Right hindlimb (tissue), 1 donor: ENCODE measurements at places on chromosomes 6 and 20.

- DNase-seq, result no peak
These were observed 515.1 kb upstream of the SOX4 start for GRCh38 chr6:21078497-21078896.

GRCh38 chr6:46961232-46961631 is 39.5 kb upstream of the ADGRF5 start:
- no peak for DNase-seq

DNA sequence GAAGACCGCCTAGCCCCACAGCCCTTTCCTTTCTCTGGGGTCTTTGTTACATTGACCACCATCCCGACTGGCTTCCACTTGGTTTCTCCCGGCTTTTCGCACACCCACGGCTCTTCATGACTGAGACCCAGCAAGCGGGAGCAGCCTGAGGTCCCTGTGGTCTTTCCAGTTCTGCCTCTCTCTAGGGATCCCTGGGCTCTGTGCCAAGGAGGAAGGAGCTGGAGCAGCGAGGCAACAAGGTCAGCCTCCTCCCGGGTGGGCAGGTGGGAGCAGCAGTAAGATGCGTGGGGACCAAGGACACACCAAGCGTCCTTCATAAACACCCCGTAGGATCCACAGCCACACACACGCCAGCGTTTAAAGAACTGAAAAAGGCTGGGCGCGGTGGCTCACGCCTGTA is 29.6 kb upstream of the MRGBP start:
- no peak for DNase-seq

GRCh38 chr6:149242883-149243282 is 74.6 kb upstream of the TAB2 start:
- DNase-seq, result no peak

GRCh38 chr6:81144346-81144745 is 608.1 kb downstream of the TENT5A start:
- no peak for DNase-seq

GRCh38 chr6:55282115-55282514 is 45.2 kb upstream of the GFRAL start:
- no peak for DNase-seq

GRCh38 chr6:15239616-15240364 is 6.1 kb upstream of the JARID2 start:
- DNase-seq, result no peak

- DNase-seq, result no peak
These were observed 184.6 kb downstream of the ATXN1 start for GRCh38 chr6:16576451-16577368.

GRCh38 chr20:57514273-57514751 is 10.6 kb downstream of the CTCFL start:
- DNase-seq, result peak; percentile 73

DNA sequence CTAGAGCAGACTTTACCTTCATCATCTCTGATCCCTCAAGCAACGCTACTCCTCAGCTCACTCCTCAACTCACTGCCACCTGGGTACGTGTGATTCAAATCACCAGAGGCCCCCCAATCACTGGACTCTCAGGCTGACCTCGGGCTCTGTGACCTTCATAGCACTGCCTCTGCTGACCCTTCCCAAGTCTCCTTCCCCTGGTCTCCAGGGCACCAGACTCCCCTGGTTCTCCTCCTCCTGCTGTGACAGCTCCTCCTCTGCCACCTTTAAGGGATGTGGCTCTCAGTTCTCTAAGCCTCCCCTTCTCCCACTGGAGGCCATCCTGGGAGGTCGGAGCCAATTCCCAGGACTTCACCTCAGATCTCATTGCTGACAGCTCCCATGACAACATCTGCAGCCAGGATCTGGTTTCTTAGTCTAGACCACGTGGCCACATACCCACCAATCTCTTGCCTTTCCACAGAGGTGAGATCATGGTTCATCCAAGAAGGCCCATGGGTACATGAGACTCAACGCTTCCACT is 90.4 kb downstream of the NFATC2 start:
- DNase-seq, result peak; percentile 11

DNA sequence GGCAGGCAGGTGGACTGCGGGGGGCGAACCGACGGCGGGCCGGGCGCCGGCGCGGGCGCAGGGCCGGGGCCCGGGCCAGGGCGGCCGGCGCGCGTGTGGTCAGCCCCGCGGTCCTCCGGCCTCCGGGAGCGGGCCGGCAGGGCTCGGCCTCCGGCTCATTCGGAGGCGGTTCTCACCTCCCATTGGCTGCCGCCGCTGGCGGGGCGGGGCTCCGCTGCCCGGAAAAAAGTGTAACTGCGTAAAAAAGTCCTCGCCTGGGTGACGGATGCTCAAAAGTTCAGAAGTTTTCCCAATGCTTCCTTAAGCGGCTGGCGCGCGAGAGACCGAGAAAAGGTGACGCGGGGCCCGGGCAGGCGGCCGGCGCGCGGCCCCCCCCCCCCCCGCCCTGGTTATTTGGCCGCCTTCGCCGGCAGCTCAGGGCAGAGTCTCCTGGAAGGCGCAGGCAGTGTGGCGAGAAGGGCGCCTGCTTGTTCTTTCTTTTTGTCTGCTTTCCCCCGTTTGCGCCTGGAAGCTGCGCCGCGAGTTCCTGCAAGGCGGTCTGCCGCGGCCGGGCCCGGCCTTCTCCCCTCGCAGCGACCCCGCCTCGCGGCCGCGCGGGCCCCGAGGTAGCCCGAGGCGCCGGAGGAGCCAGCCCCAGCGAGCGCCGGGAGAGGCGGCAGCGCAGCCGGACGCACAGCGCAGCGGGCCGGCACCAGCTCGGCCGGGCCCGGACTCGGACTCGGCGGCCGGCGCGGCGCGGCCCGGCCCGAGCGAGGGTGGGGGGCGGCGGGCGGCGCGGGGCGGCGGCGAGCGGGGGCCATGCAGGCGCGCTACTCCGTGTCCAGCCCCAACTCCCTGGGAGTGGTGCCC is at the start of gene FOXC1:
FOXC1 (plus strand) TSS at position 268 of the 849 bp plus-strand sequence; CDS start at position 799, 531 bp downstream.
- peak; percentile 95 for DNase-seq

- no peak for DNase-seq
These were observed 291.1 kb upstream of the BTBD3 start for GRCh38 chr20:11626551-11626950.
